Astrocyte (in vitro differentiated cells and primary cell): ENCODE measurements at places on chromosomes 7 and 10. TPM values are rescaled to one million over a fixed set of nuclear protein-coding genes. Genes with fewer than 3 reads are reported as not detected.

DNA sequence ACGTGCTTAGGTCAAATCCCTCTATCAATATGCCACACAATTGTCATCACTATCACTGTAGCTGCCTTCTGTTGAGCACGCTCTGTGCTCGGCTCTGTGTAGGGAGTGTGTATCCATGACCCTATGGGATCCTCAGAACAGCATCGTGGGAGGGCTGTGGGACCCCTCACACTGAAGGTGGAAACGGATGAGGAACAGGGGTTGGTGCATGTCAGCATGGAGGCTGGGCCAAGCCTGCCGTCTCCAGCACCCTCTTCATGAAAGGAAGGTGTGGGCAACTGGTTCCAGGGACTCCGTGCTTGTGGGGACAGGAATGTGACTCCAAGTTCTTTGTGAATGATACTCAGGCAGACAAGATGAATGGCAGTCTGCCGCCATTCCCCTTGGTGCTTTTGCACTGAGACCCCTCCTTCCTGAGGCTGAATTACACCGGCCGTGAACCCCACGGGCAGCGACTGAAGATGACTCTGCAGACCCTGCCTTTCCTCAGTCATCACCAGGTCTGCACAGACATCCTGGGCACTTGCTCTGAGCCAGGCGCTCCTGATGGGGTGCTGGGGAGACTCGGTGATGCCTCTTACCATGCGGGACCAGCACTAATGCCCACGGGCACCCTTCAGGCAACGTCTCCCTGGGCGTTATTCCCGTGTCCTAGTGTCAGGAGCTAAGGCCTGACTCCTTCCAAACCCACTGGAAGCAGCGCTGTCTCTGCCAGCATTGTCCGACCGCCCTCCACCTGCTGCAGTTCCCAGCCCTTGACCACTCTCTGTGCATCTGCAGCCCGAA is 495.2 kb downstream of the TCERG1L start:
- DNase-seq, result no peak

DNA sequence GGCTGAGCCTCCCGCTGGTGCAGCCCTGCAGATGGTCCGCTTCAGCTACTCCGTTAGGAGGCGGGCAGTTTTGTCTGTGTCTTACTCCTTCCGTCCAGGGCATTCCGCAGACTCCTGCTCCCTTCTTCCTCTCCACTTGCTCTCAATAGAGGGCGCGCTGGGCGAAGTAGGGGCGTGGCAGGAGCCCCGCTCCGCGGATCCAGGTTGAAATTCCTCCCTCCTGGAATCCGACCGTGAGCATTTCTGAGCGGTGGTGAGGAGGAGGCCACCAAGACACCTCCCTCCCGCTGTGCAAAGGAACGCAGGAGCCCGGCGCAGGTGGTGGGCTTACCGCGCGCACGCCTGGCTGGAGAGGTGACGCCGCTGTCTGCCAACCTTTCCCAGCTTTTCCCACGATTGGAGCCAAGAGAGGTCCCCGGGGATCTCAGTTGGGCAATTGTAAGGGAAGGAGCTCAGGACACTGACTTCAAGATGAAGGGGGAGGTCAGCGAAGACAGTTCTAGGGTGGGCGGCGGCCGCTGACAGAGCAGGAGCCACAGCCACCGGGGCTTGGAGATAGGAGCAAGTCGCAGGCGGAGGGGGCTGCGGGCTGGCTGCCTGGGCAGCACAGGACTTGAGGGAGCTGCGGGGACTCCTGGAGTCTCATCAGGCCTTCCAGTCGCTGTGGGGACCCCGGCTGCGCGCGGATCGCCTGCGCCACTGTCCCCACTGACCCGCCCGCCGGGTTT is 1011.3 kb downstream of the XPNPEP1 start:
- peak; percentile 64 for DNase-seq

DNA sequence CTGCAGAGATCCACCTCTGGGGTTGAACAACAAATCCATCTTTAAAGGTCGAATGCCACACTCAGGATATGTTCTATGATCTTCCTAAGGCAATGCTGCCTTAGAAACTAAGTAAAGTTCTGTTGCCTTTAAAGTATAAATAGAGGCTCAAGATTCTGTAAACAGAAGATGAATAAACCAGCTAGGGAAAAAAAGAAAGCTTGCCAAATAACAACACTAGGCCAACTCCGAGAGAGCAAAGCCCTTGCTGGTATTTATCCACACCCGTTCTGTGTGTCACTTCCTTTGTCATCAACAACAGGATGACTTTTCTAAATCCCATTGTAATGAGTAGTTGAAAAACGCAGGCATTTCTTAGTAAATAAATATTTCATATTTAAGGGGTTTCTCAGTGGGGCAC is 330.0 kb upstream of the GLI3 start:
- no peak for DNase-seq

GRCh38 chr10:34547695-34548094 is 267.4 kb downstream of the PARD3 start:
- no peak for DNase-seq

- no peak for DNase-seq
Observed at GRCh38 chr7:143042159-143042789, 9.9 kb upstream of the OR6V1 start.

DNA sequence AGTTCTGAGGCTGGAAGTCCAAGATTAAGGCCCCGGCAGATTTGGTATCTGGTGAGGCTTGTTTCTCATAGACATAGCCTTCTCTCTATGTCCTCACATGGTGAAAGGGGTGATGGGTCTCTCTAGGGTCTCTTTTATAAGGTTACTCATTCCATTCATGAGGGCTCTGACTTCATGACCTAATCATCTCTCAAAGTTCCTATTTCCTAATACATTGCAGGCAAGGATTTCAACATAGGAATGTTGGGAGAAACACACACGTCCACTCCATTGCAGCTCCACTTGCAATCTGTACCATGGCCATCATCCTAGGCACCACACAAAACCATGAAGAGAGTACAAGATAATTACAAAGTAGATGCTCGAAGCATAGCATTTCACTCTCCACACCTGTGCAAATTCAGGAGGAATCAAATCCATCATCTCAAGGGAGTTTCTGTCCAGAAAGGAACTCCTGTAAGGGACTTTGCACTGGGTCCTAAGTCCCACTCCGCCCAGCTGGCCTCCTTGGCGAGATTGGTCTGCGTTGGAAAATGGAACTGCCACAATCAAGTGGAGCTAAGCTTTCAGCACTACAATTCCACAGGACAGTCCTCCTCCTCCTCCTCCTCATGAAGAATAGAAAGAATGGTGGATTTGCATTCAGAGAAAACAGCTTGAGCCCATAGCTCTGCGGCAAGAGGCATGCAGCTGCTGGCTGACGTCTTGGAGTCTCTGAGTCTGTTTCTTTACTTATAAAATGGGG is 8.8 kb downstream of the DDC start:
- no peak for DNase-seq

The KCP gene
- 0.20 and 0.41 TPM in 2 replicates for total RNA-seq

DNA sequence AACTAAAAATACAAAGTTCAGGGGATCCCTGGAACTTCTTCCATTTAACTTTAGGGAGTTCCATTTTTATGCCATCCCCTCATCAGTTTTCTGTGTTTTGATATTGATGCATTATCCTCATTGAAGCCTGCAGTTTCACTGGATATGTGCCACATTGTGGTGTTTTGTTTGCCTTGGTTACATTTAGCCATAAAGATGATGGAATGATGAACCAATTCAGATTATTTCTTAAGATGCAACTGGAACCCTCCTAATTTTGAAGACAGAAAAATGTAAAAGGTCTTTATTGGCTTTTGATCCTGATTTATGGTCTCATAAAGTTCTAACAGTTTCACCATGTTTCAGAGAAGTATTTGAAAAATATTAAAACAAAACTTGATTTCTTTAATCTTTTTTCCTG is 314.2 kb upstream of the KLF6 start:
- no peak for DNase-seq

The KCNMA1 gene
- 43.3 and 45.8 TPM in 2 replicates for total RNA-seq

DNA sequence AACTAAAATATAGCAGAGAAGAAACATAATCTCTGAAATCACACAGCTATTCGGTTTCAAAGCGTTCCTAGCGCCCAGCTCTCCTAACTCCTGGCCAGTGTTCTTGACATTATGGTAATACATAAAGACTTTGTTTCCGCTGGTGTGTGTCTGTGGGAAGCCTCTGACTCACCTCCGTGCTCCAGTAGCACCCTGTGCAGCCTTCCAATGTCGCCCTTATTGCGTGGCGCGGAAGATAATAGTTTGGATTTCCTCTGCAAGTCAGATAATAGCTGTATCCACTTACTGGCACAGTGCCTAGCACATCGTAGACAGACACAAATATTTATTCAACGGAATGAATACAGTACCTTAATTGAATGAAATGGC is 570 bp downstream of the BMS1 start:
- peak; percentile 72 for DNase-seq

The LGI1 gene
- 0.41 and 2.0 TPM in 2 replicates for total RNA-seq

The ZNF804B gene
- not detected in 2 replicates for total RNA-seq

The FGFBP3 gene
- total RNA-seq, result 1.9 and 3.3 TPM in 2 replicates

GRCh38 chr7:39754326-39755120 is 131.2 kb downstream of the RALA start:
- peak; percentile 79 for DNase-seq

The GIMAP7 gene
- total RNA-seq, result not detected in 2 replicates

DNA sequence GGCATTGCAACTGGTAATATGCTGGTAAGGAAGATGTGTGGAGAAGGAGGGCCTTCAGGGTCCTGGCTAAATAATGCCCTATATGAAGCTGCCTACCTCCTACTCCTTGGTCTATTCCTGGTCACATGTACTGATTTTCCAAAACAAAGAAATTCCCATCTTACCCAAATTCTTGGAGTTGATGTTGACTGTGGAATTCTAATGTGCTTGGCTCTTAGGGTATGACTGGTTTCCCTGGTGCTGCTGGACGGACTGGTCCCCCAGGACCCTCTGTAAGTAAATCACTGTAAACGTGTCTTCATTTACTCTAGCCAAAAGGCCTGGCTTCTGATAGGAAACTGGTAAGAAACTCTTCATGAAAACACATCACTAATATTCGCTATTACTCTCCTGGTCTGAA is 27.0 kb downstream of the COL1A2 start:
- no peak for DNase-seq

DNA sequence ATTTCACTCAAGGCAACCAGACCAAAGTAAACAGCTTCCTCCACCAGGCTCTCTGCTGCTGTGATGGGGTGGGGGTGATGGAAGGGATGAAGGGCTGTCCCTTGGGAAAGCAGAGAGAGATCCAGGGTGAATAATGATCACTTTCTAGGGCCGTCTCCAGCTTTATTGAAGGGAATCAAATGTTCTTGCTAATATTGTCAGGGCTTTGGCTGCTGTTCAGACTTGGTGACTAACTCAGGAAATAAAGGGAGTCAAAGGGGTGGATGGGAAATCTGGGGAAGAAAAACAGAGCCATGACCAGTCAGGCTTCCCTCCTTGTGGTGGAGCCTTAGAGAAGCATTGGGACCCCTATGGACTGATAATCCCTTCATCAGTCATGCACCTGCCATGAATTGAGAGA is 196.2 kb upstream of the AGK start:
- DNase-seq, result peak; percentile 49

The GBX1 gene
- not detected in 2 replicates for total RNA-seq

DNA sequence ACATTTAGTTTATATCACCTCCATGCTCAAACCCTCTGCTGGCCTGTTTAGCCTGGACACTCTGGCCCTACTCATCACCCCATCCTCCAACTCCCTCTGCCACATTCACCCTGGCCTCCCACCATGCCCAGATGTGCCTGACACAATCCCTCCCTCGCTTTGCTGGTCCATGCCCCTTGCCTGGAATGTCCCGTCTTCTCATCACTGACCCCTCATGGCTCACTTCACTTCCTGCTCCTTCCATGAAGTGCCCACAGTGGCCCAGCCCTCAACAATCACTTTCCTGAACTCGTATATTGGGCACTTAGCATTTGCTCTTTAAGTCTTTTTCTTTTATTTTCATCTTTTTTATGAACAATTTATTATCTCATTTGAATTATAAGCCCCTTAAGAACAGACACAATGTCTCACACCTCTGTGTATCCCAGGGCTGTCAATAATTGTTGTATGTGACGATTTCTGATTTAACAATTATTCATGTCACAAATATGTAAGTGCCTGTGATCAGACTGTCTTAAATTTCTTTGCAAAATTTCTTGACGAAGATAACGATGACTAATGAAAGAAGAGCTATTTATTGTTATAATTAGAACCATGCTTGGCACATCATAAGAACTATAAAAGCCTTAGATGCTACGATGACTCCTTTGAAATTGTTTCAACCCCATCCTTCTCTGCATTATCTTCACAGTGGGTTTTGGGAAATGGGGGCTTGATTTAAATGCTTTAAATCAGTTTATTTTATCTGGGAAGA is 209.9 kb upstream of the YAE1 start:
- no peak for DNase-seq

- no peak for DNase-seq
Observed at GRCh38 chr10:6020826-6021225, 41.3 kb downstream of the IL2RA start.

- DNase-seq, result peak; percentile 77
Observed at GRCh38 chr7:40922316-40922670, 780.6 kb downstream of the INHBA start.

The SGPL1 gene
- total RNA-seq, result 101 and 108 TPM in 2 replicates

The LBX1 gene
- total RNA-seq, result not detected in 2 replicates

DNA sequence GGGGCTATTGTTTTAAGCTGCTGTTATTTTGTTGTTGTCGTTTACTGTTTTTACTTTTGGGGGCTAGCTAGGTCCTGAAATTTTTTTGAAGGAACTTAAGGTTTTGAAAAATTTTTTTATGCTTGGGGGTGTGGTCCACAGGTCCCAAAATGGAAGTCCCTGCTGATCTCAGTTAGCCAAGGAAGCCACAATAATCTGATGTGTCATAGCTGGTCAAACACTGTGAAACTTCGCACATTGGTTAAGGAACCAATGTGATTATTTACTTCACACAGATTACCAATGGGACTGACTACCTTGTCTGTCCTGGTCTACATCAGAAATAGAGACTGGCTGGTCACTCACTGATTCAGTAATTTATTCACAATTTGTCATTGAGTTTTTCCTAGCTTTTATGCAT is 29.5 kb upstream of the HYCC1 start:
- DNase-seq, result peak; percentile 42

DNA sequence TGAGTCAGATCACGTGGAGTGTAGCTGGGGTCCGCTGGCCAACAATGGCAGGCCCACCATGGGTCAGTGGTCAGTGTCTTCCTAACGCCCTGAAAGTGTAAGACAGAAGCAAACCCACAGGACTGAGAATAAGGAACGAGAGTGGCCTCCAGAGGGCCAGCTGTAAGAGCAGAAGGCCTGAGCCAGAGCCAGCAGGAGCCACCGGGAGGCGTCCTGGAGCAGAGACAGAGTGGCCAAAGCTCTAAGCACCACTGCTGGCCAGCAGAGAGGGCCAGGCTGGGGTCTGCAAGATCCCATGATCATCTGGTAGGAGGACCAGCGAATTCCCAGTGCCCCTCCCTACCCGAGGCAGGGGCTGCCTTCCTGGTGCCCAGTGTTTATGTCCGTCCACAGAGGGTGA is 9.2 kb downstream of the CCDC201 start:
- no peak for DNase-seq

DNA sequence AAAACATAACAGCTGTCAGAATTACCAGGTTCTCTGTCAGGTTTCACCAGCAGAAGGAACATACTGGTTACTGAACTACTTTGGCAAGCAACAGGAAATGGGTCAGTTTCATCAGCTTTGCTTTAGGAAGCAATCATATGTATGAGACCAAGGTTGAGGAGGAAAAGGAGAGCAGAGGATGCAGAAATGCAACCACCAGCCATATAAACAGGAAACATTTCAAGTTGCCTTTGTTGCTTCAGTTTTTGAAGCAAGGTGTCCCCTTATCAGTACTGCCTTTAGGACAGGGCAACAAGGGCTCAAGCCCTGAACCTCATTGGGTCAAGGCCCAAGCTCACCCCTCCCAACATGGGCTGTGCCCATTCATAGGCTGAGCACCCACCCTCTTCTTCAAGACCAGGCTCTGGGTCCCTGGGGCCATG is 10.2 kb downstream of the HIPK2 start:
- DNase-seq, result no peak
